ENCODE measurements at places on chromosomes 5 and 9.
A peak's percentile ranks its signal among the peaks of the same experiment; 100 is the strongest.

DNA sequence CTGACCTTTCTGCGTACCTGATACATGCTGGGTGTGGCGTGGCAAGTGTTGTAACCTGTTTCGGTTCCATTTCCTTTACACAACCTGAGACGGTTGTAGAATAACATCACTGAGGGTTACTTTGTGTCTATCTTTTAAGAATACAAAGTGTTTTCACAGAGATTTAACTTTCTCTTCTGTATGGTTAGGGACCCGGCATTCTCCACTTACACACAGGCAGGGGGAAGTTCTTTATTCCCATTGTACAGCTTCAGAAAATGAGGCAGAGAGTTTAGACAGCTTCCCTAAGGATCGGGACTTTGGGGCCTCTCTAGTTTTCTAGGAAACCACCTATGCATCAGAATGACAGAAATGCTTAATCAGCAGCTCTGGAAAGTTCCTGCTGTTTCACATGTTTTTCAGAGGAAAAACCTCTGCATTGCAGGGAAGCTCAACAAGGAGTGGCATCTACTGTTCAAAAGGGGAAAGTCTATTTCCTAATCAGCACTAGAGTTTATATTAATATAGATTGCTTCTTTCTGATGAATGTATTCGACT, 41.3 kb downstream of the CAST start:
- DNase-seq: no peak

DNA sequence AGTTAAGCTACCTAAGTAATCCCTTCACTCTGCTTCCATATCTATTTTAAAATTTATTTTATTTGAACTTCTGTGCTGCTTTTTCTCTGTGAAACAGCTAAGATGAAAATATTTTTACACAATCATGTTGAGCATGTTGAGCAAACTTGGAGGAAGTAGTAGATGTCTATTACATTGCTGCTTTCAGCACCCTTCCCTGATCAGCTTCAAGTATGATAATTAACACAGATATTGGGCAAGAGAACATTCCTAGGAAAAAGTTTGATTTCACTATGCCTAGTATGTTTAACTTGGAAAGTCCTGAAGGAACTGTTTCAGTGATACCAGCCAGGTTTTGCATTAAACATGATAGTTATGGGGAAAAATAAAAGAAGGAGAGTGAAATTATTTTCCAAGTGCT, 283.6 kb downstream of the ELAVL2 start:
- DNase-seq: no peak

- no peak for DNase-seq
Measured at GRCh38 chr9:5459289-5459829, 9.0 kb downstream of the CD274 start.

DNA sequence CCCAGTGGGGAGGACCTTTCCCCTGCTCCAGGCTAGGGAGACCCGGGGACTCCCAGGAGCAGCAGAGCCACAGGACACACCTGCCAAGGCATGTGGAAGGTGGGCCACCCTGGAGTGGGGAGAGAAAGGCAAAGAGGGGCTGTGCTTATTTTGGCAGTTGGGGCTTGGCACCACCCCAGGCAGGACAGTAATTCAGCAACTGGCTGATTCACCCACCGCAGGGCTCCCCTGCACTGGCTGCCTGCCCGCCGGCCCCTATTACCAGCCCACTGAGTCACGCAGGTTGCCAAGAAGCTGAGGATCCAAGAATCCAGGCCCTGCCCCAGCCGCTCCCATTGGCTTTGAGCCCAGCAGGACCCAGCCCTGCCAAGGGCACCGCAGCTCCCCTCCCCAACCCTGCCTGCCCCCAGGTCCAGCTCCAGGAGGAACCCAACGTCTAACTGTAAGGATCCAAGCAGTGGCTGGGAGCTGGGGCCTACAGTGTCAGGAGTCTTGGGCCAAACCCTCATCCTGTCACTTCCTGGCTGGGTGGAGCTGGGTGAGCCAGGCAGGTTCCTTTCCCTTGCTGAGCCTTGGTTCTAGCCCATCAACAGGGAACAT, 14.2 kb upstream of the RALGDS start:
- DNase-seq: no peak

- DNase-seq: no peak
Measured at GRCh38 chr5:73450672-73451223, 2.2 kb upstream of the FOXD1 start.

GRCh38 chr5:23332650-23333251, 174.7 kb upstream of the PRDM9 start:
- DNase-seq: peak; percentile 27

DNA sequence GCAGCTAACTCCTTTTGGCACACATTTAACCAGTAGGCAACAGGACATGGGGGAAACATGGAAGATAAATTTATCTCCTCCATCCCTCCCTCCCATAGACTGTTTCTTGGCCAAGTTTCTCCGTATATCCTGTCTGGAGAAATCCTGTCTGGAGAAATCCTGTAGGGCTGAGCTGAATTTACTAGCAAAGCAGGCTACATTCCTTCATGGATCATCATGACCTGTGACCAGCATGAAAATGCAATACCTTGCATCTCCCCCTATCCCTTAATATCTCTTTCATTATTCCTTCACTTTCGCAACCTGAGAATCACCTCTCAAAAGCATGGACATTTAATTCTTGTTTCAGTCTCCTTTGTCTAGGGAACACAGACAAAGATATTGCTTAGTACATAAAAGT, 379.1 kb downstream of the PSAT1 start:
- DNase-seq: no peak

GRCh38 chr9:33778700-33779351, 16.5 kb upstream of the PRSS3 start:
- DNase-seq: peak; percentile 71

DNA sequence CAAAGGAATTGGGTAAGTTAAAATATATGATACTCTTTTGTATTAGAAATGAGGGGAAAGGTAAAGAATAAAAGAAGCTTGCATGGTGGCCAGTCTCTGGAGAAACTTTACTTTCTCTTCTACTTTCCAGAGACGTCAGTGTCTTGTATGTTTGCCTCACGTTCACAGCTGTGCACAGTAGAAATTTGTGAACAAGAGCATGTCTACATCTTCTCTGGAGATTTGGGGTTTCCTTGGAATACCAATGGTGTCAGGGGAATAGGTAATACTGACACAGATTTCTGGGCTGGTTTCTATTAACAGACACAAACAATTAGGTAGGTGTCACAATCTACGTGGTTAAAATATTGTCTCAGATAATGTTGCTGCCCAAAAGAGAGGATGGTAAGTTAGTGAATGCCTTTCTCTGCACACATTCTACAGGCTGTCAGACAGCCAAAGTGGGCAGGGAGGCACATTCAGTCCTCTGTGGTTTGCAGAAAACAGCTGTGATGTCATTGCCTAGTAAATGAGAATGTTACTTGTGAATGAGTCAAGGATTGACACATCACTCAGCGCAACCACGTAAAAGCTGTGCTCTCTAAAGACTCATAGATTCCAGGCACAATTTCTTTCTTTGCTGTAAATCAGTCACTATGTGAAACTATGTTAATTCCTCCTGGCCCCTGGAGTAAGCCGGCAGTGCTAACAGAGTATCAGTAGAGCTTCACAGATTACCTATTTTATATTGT, 397.1 kb downstream of the MAN2A1 start:
- no peak for DNase-seq

DNA sequence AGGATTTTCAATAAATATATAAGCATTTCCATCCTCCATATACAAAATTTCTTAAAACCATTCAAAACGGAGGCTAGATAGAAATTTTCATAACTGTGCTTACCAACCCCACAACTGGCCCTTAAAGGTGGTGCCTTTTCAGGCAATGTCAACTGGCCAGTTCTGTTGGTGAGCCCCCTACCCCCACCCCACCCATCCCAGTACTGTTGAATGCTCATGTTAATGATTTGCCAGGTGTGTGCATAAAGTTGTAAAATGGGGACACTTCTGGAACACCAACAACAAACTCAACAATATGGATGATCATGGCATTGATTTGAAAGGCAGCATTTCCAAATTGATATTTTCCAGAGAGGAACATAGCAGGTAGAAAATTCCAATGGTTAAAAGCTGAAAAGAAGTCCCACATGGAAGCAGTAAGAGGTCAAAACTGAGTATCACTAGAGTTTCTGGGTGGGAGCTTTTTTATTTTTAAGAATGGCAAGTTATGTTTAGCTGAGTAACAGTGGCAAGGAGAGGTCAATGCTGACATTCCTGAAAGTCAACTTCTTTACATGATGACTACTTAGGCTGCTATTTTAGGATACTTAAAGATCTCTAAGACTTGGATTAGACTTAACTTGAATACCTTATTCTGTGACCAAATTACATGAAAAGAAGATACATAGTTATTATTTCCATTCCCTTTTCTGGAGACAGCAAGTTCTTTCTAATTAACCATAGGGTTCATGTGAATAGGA, 2.7 kb downstream of the LEAP2 start:
- DNase-seq: no peak

- DNase-seq: no peak
Measured at GRCh38 chr5:181203777-181204112, 1.3 kb downstream of the TRIM7 start.

DNA sequence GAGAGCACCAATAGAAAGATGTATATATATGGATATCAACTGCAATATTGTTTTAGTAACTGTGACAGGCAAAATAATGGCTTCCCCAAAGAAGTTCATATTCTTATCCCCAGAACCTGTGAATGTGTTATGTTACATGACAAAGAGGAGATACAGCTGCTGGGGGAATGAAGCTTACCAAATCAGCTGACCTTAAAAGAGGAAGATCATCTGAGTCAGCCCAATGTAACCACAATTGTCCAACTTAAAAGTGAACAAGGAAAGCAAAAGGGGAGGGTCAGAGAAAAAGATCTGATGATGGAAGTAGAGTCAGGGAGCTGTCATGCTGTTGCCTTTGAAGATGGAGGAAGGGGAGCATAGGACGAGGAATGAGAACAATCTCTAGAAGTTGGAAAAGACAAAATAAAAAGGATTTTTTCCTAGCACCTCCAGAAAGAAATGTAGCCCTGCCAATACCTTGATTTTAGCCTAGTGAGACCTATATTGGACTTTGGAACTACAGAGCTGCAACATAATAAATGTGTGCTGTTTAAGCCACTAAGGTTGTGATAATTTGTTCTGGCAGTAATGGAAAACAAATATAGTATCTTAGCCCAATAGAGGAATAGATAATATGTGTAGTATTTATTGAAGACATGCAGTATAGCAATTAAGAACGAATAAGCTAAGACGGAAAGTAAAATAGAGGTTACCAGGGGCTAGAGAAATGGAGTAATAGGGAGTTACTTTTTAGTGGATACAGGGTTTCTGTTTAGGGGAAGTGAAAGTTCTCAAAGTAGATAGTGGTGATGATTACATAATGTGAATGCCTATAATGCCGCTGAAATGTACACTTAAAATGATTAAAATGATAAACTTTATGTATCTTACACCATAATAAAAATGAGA, 115.9 kb downstream of the PIK3R1 start:
- no peak for DNase-seq

DNA sequence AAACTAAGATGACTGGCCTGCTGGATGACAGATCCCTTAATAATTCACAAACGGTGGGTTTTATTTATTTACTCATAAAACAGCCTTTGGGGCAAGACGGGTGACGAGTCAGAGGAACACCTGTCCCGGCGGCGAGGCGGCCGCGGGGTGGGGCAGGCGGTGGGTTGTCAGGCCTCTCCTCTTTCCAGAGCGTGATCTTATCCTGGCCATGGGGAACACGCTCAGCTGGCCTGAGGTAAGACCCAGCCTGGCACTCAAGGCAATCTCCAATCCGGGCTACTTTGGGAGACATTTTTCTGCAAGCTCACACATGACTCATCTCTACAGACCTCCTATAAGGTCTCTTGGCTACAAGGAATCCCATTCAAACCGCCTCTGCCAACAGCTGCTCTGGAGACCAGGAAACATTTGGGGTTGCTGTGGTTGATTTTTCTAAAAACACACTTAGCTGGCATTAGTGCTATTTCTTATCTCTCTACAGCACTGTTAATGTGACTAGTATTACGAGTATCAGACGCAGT, 6.3 kb downstream of the RAPGEF1 start:
- no peak for DNase-seq

DNA sequence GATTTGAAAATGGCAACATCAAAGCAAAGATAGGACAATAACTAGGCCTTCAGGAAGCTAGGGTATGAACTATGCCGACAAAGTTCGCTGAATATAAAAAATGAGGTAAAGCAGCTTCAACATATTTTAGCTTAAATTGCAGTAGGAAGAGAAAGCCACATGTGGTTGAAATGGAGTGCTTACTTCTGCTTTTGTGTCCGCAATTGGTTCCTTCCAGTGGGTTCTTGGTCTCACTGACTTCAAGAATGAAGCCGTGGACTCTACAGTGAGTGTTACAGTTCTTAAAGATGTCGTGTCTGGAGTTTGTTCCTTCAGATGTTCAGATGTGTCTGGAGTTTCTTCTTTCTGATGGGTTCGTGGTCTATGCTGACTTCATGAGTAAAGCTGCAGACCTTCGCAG, 95.2 kb downstream of the APTX start:
- DNase-seq: no peak

- DNase-seq: no peak
Measured at GRCh38 chr5:100827481-100827889, 75.6 kb downstream of the ST8SIA4 start.

DNA sequence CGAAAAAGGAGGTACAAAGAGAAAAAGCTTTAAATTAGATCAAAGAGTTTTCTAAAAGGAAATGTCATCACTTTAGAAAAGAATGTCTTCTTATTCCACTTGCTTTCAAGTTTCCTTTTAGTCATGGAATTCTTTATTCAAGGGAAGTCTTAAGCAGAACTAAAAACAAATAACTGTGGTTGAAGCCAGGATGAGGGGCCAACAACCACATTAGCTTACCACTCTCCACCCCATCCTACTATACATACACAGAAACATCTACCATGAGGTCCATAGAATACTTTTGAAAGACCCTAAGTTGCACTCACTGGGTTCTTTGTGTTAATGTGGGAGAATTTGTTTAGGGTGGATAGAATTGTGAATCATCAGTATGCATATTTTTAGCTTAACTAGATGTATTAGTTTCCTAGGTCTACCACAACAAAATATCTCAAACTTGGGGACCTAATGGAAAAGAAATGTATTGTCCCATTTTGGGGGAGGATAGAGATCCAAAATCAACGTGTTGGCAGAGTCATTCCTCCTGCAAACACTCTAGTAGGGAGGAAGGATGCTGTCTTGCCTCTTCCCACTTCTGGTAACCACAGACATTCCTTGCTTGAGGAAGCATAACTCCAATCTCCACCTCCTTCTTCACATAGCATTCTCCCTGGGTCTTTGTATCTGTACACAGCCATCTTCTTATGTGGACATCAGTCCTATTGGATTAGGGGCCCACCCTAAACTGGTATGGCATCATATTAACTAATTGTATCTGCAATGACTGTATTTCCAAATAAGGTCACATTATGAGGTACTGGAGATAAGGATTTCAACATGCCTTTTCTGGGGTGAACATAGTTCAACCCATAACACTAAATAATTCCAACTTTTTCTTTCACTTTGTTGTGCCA, 239.4 kb downstream of the LURAP1L start:
- no peak for DNase-seq

- peak; percentile 39 for DNase-seq
Measured at GRCh38 chr9:20356403-20357036, 265.8 kb downstream of the MLLT3 start.

GRCh38 chr9:132877824-132878694, at the start of gene AK8:
Gene AK8 (minus strand): TSS chr9:132878284. CDS start chr9:132878255, 29 bp downstream.
- no peak for DNase-seq

Measured in NCI-H2081 treated with DMSO at 0.1 percent for 48 hours (cell line).